ENCODE measurements at places on chromosomes 11 and 22.

GRCh38 chr11:113405724-113406478, 18.3 kb downstream of the ANKK1 start:
- DNase-seq, result no peak

- DNase-seq, result no peak
Observed at GRCh38 chr22:45587638-45588505, 83.8 kb upstream of the ATXN10 start.

GRCh38 chr22:50613291-50613981, 12.8 kb downstream of the MAPK8IP2 start:
- no peak for DNase-seq

GRCh38 chr11:123033895-123034294, 28.0 kb downstream of the HSPA8 start:
- peak; percentile 39 for DNase-seq

- no peak for DNase-seq
Observed at GRCh38 chr11:29435421-29435820, 581.4 kb downstream of the KCNA4 start.

DNA sequence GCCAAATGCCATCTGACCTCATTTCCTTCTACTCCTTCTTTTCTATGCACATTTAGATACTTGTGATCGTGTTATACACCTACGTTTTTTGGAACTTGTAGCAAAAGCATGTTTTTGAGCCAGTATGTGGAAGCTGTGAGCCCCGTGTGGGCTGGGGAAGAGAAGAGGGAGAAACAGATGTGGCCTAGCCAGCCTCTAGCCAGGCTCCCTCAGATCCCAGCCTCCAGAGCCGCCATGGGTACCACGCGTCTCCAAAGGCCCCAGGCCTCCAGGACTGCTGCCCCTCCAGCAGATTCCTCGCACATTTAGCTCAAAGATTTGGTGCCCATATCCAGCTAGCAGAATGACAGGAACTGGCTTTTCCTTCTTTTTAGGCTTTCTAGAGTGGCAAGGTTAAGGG, 17.0 kb upstream of the TLCD5 start:
- no peak for DNase-seq

DNA sequence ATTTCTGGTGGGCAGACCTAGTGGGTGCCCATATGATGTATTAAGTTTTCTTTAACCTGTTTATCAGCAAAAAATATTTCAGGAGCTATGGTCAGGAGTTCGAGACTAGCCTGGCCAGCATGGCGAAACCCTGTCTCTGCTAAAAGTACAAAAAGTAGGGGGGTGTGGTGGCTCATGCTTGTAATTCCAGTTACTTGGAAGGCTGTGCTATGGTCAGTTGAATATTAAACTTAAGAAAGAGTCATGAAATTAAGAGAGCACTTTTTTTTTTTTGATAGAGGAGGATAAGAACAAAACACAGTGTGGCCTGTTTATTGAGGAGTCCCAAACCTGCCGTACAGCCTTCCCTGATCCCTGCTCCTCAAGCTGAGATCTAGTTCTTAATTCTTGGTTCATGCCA, 29.8 kb downstream of the OR6Q1 start:
- no peak for DNase-seq

DNA sequence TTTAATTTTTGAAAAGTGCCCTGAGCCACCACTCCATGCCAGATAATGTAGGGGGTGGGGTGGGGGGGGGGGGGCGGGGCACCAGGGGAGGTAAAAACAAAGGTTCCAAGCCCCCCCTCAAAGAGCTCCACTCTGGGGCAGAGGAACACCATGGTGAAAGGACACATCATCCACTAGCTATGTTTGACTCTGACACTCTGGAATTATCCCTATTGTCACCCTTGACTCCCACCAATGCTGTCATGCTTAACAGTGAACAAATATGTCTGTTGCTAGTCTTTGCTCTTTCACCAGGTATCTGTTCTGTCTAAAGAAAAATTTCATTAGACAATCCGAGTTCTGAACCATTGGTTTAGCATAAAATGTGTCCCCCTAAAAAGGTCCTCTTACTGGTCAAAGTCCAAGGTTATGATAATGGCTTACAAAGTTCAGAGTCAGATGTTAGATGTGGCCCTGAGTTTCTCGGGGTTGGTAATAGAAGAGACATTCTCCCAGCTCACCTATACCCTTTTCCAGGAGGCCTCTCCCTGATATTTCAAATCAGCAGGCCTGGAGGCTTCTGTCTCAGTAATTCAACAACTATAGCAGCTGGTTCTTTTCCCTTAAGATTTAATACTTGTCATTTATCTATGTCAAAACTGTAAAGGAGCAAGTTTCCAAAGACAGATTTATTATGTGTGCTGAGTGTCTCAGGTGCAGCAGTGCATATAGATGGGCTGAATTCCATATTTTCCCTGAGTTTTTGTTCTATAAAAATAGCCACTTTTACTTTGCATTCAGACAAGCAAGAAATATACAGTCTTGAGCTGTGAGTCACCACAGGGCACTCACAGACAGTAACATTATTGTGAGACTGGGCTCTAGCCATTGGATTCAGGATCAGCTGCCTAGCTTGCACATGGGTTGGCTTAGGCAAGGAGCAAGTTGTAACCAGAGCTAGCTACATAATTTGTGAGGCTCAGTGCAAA, 174.1 kb downstream of the CSNK2A3 start:
- DNase-seq, result peak; percentile 74
